ENCODE measurements at places on chromosomes 6 and 20. TPM values are rescaled to one million over a fixed set of nuclear protein-coding genes. Genes with fewer than 3 reads are reported as not detected.

HTR1E gene
- not detected for polyA plus RNA-seq

SMPD2 gene
- polyA plus RNA-seq = 9.8 TPM

OR12D3 gene
- polyA plus RNA-seq = not detected

DNA sequence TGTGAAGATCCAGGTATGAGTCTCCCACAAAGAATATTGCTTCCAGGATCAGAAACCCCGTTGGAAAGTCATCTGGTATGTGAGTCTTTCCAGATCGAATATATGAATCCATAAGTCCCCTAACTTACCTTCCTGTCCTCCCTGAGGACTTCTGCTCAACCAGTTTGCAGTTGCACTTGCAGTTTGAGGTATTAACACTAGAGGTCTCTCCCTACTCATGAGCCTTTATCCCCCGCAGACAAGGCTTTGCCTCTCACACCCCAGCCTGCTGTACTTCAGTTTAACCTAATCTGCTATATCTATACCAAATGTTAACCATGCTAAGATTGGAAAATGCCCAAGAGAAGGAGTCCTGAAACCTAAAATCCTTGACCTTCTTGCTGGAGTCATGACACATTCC is 135.3 kb upstream of the DEFB112 start:
- DNase-seq = no peak

- DNase-seq = no peak
Measured at GRCh38 chr6:71198908-71199307, 89.7 kb upstream of the OGFRL1 start.

RCAN2 gene
- 7.4 TPM for polyA plus RNA-seq
